Germinal center (tissue), 1 donor: ENCODE measurements at places on chromosomes 2 and 18.

- DNase-seq = no peak
These were observed 386.2 kb downstream of the PTPRM start for GRCh38 chr18:7953095-7953958.

DNA sequence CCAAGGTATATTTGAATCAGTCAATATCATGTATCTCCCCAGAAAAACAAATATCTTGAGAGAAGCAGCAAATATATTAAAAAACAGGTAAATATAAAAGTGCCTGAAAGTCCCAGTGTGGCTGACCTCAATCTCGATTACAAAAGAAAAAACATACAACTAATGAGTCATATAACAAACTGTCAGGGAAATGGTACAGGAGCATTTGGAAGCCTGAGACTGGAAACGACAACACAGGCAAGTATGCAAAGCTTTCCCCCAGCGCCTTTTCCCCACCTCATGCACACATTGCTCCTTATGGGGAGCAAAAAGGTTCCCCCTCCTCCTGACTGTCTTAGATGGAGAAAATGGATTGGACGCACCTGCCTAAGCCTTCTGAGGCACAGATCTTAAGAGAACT is 230.7 kb downstream of the TMX3 start:
- DNase-seq = no peak

GRCh38 chr2:177883177-177883576 is 189.4 kb downstream of the PDE11A start:
- no peak for DNase-seq

GRCh38 chr2:103780088-103780702 is 1018.4 kb downstream of the TMEM182 start:
- no peak for DNase-seq

DNA sequence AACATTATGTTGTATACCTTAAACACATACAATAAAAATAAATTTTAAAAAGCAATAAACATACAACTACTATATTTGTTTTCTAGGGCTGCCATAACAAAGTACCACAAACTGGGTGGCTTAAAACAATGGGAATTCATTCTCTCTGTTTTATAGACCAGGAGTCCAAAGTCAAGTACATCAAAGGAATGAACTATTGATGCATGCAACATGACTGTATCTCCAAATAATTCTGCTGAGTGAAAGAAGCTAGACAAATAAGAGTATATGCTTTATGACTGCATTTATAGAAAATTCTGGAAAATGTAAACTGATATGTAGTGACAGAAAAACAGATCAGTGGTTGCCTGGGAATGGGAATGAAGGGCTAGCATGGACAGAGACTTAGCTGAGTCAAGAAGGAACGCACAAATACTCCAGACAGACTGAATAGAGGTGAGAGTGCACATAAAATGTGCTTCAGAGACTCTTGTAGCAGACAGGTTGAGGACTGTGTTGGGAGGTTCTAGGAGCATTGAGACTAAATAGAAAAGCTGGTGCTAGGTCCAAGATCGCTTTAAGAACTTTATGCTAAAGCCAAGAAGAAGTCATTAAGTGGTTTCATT is 11.0 kb upstream of the PLA2R1 start:
- no peak for DNase-seq

- DNase-seq = no peak
These were observed 8.3 kb upstream of the EGR4 start for GRCh38 chr2:73301636-73302035.

GRCh38 chr2:8595428-8595805 is 86.4 kb upstream of the ID2 start:
- DNase-seq = no peak
